ENCODE measurements at places on chromosomes 6 and 20. TPM values are rescaled to one million over a fixed set of nuclear protein-coding genes. Genes with fewer than 3 reads are reported as not detected.

- no peak for DNase-seq
These were observed 162.7 kb downstream of the CDK19 start for GRCh38 chr6:110652520-110652919.

DNA sequence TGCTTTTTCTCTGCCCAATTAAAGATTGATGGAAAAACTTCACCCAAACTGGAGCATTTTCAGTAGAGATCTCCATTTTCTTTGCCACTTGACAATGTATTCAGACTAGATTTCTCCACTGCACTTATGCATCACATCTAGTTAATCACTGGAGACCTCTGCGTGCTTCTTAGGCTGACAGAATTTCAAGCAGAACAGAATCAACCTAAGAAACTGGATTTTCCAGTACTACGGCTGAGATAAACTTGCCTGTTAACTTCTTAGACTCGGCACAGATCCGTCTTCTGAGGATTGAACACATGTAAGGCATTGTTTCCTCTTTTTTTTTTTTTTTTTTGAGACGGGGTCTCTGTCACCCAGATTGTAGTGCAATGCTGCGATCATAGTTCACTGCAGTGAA is 139.2 kb downstream of the LRRC1 start:
- DNase-seq: no peak

GRCh38 chr20:16189371-16189770 is 383.9 kb downstream of the KIF16B start:
- DNase-seq: no peak

The PRICKLE4 gene
- total RNA-seq: not detected

The SEMG1 gene
- total RNA-seq: not detected
